Stimulated activated effector memory CD8-positive, alpha-beta T cell treated with anti-CD3 and anti-CD28 coated beads, Interleukin-12 subunit alpha, Interleukin-12 subunit beta, amount 100 ng/mL, for 72 hours (primary cell): ENCODE measurements at places on chromosomes 5 and 9.

DNA sequence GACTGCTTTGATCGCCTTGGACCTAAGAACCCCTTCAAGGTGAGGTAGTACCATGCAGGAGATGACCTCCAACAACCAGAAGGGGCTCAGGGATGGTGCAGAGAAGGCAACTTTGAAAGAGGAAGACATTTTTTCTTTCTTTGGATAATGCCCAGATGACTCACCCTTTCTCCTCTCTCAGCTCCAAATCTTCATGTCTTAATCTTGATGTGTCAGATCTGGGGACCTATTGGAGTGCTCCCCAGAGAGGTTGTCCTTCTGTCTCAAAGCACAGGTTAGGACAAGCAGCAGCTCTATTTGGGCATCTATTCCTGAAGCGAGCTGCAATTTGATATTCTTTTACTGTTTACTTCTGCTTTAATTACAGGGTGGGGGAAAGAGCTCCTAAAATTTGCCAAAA, 229.9 kb upstream of the MAP3K1 start:
- no peak for DNase-seq

- no peak for DNase-seq
Observed at GRCh38 chr5:1394881-1395860, 50.1 kb downstream of the SLC6A3 start.

DNA sequence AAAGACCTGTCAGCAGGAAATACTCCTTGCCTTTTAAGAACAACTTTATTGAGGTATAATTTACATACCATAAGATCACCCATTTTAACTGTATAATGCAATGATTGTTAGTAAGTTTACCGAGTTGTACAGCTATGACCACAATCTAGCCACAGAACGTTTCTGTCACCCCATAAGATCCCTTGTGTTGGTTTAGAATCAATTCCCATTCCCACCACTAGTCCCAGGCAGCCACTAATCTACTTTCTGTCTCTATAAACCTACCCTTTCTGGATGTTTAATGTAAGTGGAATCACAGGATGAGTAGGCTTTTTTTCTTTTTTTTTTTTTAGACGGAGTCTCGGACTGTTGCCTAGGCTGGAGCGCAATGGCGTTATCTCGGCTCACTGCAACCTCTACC, 4.4 kb downstream of the GPR107 start:
- no peak for DNase-seq

GRCh38 chr5:174919351-174919750, 195.0 kb downstream of the MSX2 start:
- no peak for DNase-seq

- no peak for DNase-seq
Observed at GRCh38 chr9:37977851-37978480, 74.0 kb upstream of the SLC25A51 start.

GRCh38 chr5:67047160-67047559, 149.4 kb downstream of the CD180 start:
- DNase-seq = no peak

GRCh38 chr9:133807818-133808217, 69.7 kb upstream of the SARDH start:
- DNase-seq = no peak

- DNase-seq = no peak
Observed at GRCh38 chr5:39547553-39548154, 122.9 kb upstream of the DAB2 start.

DNA sequence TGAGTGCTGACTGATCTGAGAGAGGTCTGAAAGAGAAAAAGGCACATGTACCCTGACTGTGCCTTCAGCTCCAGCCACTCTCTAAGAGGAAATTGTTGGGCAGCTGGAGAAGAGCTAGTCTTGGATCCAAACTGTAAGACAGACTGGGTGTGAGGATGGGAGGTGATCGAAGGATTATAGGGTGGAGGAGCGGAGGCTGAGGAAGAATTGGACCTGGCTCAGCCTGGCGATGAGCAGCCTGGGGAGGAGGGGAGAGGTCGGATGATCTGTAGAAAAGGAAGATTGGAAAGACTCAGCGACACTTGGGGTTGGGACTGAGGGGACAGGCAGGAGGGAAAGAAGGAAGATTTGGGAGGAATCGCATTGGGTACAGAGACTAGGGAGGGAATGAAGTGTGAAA, 98.6 kb upstream of the SLC25A48 start:
- DNase-seq = no peak

DNA sequence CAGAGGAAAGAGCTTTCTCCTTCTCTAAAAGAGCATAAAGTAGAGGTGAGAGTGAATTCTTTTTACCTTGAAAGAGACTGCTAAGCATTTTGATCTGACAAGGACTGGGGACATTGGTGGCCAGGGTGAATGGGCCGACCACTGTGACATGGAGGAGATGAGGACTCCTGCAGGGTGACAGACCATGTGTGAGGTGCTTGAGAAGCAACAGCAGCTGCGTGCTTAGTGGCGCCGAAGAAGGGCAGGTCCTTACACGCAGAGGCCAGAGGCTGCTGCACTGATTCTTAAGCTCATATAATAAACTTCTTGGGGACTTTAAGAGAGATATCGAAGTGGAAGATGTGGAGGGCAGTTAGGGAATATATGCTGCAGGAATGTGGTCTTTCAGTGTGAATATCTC, 8.7 kb upstream of the JAKMIP2 start:
- DNase-seq = no peak

DNA sequence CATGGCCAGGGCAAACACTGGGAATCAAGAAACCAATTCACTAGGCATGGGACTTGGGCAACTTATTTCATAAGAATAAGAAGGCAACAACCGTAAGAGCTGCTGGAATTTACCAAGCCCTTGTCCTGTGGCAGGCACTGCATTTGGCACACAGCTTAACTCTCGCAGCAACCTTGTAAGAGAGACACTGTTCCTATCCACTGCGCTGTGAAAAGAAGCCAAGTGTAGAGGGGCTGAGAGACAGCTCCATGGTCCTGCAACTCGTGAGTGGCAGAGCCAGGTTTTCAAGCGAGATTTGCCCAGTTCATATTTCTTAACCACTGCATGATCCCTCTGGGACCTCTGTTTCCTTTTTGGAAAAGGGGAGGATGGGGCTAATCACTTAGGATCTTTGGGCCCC, 129.3 kb upstream of the STC2 start:
- no peak for DNase-seq

- no peak for DNase-seq
Observed at GRCh38 chr9:93057042-93057702, 1.3 kb upstream of the SUSD3 start.

DNA sequence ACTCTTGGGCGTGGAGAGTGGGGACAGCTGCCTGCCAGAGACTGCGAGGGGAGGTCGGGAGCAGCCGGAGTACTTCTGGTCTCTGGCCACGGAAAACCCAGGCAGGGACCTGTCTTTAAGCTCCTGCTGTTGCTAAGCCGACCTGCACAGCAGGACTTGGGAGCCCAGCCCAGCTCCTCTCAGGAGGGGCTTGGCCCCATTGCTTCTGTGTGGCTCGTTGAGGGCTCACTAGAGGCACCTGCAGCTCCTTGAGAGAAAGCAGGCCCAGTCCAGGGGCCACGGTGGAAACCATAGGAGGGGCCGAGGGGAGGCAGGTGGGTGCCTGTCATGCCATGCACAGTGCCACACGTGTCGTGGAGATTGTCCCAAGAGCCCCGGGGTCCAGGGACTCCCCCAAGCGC, 3.3 kb upstream of the LCN2 start:
- no peak for DNase-seq

GRCh38 chr5:22649074-22649473, 204.1 kb downstream of the CDH12 start:
- no peak for DNase-seq

DNA sequence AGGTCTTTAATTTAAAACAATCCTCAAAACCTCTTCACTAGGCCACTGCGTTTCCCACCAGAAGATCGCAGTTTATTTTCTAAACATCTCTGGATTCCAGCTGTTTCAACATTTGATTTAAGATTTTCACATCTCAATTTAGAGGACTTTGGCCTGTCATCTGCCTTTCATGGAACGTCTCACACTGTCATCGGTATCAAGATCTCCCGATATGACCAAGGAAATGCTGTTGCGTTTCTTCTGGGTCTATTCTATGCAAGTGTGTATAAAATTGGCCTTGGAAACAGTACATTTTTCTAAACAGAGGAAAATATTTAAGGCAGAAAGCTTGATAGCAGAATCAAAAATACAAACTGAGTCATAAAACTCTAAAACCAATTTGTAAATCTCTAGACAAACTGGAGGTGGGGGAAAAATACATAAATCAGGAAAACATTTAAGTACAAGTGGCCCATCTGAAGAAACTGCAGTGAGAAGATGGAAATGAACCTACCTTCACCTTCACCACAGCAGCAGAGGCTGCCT, 53.6 kb upstream of the SIMC1 start:
- DNase-seq = no peak

- DNase-seq = no peak
Observed at GRCh38 chr5:132546108-132546507, 2.8 kb upstream of the IL5 start.

DNA sequence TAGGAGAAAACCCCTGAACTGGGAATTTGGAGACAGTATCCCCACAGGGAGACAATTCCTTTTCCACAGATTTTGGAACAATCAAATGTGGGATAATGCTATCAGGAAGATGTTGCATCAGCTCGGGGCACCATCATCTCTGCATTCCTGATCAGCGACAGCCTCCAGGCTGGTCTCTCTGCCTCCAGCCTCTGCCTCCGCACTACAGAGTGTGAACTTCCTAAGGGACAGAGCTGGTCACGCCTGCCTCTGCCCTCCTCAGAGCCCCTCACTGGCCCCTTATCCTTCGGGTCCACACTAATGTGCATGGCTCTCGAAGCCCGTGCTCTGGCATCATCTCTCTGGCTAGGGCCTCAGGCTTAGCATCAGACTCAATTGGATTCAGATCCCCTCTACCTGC, 8.6 kb downstream of the FOXI1 start:
- no peak for DNase-seq

DNA sequence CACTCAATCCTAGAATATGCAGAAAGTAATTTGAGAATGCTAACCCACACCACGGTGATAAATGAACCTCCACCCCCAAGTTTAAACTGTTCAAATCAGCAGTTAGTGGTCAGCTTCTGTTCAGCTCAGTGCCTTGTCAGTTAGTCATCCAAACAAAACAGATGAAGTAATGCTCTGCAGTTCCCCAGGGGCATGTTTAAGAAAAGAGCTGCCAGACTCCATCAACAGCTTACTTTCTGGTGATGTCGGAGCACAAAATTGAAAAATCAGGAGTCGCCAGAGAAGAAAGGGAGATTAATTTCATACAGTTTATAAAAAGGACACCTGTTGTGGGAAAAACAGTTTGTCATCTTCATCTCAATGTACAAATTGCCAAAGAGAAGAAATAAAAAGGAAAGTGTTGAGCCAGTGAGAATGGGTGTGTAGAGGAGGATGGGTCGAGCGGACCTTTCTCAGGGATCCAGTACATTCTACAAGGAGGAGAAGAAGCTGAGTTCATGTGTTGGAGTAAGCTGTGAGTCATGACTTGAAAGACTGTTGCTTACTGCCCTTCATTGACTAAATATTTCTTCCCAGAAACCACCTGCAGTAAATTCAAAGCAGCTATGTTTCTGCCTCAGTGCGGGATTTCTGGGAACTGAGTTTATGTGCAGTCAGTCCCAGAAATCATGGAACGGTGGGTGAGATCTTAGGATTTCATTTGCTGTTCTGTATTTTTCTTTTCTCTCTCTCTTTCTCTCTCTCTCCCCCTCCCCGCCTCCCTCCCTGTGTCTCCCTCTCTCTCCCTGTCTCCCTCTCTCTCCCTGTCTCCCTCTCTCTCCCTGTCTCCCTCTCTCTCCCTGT, 13.7 kb downstream of the TRIO start:
- no peak for DNase-seq

DNA sequence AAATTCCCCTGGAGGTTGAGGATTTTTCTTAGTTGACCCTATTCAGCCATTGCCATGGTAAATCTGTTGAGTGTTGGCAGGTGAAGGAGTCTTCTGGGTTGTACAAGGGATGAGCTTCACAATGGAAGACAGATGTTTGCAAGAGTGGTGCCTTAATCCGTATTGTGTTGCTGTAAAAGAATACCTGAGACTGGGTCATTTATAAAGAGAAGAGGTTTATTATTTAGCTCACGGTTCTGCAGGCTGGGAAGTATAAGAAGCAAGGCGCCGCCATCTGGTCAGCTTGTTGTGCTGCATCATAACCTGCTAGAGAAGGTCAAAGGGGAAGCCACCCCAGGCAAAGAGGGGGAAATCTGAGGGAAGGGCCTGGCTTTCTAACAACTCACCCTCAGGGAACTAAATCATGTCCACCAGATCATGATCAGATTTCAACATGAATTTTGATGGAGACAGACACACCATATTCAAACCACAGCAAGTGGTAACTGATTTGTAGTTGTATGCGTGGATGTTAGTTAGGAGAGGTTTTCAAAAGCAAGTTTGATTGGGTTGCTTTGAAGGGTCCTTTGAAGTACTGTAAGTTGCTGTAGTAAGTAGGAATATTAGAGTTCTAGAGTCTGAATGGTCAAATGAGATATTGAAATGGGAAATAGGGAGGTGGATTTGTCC, 2.5 kb downstream of the TNPO1 start:
- DNase-seq = no peak

DNA sequence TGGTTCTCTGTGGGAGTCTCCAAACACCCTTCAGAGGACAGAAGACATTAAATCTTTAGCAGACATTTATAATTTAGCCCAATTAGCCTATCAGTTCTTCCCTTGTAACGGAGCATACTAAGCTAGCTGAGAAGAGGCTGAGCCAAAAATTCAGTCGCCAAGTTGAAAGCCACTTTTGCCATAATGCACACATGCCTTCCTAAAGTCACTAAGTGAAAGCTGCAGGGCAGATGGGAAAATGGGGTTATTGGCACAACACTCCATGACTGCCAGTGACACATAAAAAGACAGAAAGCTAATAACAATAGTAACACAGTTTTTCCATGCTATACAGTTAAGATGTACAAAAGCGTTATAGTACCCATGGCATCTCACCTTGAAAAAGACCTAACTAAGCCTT, 176.2 kb downstream of the DIRAS2 start:
- no peak for DNase-seq

GRCh38 chr5:10746711-10747110, 14.3 kb downstream of the DAP start:
- DNase-seq = no peak

DNA sequence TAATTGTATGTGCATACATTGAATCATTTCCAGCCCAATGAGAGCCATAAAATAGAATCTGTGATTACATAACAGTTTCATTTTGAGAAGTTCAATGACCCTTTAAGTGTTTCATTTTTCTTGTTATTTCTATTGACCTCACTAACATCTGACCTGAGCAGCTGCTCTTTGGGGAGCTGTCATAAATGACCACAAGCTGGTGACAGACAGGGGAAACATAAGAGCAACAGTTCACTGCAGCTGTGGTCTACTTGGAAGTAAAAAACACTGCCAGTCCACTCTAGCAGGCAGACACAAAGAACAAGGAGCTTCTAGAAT, 265.4 kb downstream of the DTWD2 start:
- no peak for DNase-seq

- DNase-seq = no peak
Observed at GRCh38 chr5:37882636-37883035, 42.8 kb upstream of the GDNF start.
